CD4-positive, alpha-beta T cell treated with Interleukin-2 at 100 ng/mL for 4 hours (primary cell): ENCODE measurements at places on chromosomes 7 and 10.

- no peak for DNase-seq
Measured at GRCh38 chr10:44467900-44468299, 83.0 kb upstream of the CXCL12 start.

DNA sequence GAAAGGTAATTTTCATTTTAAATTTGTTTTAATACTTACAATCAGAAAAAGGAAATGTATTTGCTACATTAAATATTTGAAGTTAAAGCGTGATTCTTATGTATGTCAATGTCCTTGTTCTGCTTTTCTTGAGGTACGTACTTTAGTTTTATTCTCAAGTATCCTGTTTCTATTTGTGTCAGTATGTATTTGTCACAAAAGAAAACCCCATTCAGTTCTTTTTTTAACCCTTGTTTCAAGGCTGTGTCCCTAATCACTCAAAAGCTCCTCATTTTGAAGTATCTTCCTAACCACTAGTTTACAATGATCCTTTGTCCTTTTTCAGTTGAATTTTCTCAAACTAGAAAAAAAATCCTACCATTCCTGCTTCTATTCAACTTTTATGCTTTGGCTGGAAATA, 25.2 kb downstream of the NHLRC2 start:
- no peak for DNase-seq

GRCh38 chr10:78464856-78465267, 431.2 kb downstream of the RPS24 start:
- no peak for DNase-seq

GRCh38 chr7:82210416-82211184, 233.0 kb downstream of the CACNA2D1 start:
- DNase-seq: no peak

DNA sequence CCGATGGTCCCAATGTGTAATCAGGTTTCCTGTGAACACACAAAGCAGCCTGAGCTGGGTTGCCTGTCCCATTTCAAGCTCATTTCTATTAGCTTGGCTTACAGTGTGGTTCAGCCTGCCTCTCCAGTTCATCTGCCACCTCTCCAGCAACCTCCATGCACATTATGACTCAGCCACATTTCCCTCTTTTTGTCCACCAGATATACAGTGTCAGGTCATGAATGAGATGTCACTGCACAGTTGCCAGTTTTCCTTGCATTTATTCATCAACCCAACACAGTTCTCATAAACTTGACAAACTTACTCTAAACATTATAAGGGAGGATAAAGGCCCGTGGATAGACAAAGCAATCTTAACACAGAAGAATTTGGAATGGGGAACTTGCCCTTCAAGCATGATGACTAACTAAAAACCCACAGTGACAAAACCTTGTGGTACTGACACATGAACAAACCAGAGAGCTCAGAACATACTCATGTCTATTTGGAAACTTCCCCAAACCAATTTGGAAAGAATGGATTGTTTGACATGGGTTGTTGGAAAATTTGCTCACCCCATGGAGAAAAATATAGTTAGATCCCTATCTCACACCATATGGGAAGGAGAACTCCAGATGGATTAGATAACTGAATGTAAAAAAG, 2.5 kb upstream of the CFAP58 start:
- DNase-seq: peak; percentile 53

GRCh38 chr7:30907527-30908267, 4.0 kb upstream of the AQP1 start:
- no peak for DNase-seq

DNA sequence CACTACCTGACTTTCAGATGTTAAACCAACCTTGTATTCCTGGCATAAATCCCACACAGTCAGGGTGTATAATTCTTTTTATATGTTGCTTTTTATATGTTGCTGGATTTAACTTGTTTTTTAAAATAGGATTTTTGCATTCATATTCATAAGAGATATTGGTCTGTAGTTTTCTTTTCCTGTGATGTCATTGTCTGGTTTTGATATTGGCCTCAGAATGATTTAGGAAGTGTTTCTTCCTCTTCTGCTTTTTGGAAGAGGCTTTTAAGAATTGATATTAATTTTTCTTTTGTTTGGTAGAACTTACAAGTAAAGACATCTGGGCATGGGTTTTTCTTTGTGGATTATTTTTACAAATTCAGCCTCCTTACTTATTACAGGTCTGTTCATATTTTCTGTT, 93.1 kb downstream of the CARD11 start:
- no peak for DNase-seq

DNA sequence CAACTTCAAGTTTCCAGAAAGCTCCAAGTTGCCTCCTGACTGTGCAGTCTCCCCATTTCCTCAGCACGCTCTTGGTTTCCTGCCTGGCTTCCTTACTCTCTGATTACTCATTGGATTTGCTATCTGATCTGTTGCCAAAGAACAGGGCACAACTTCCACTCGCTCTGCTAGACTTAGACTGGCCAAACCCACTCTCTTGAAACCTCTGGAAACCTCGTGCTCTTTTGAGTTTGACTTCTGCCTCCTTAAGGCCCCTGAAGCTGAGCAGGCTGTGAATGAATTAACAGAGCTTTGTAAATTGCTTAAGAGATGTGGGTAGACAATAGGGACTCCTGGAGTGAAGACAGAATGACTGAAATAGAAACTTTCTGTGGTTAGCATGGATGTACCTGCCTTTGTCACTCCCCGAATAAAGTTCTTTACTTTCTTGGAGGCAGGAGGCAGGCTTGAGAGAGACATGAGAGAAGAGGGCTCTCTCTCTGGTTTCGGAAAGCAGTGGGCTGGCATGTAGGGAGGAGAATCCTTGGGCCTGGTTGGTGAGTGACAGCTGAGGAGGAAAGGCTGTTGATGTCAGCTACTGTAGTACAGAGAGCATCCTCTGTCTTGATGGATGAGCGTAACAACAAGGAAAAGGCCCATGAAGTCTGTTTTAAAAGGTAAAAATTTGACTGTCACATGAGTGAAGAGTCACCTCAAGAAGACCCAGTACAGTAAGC, 70.8 kb downstream of the CHN2 start:
- DNase-seq: no peak

DNA sequence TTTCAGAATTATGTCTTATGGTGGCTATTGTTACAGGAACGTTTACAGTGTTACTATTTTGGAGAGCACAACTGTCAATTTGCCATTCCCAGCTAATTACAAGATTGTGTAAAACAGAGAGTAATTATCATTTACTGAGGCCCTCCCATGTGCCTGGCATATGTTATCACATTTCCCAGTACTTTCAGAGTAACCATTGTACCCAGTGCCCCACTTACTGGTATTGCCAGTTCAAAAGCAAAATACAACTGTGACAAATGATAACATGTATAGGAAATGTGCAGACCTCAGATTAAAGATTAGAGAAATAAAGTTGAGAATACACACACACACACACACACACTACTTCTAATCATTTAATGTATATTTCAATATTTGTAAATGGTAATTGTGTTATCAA, 572.5 kb downstream of the POM121L12 start:
- DNase-seq: no peak

DNA sequence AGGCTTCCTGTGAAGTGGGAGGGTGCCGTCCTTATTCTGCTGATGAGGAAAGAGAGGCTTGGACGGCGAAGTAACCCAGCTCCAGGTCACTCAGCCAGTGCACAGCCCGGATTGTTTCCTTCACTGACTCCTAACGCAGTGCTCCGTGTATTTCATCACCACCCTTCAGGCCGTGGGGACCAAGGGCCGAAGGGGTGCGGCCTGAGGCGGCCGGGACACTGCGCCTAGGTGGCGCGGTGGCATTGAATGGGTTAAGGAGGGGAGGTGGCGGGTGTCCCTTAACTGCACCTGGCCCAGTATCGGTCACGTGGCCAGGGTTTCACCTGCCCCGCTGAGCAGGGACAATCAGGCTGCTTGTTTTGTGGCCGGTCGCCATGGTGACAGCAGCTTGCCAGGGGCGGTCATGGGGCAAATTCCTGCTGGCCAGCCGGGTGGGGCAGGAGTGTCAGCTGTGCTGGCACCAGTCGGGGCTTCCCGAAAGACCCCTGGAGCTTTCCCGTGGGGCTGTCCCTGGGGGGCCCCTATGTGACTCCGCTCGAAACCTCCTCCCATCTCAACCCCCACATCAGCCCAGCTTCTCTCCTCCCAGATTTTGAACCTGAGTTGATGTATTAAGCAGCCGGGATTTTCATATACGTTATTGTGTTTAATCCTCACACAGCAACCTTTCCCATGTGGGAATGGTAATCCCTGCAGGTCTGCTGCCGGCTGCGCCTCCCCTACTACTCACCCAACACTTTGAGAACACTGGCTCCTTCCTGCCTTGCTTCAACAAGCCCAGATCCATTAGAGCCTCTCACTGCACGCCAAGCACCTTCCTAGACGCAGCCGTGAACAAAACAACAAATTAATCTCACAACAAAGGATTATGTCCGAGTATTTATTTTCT, 4.4 kb upstream of the ABHD11 start:
- DNase-seq: no peak

GRCh38 chr10:500876-501275, 188.6 kb downstream of the DIP2C start:
- no peak for DNase-seq

- no peak for DNase-seq
Measured at GRCh38 chr7:49522111-49522510, 251.3 kb upstream of the VWC2 start.
